AG08395 (cell line): ENCODE measurements at places on chromosomes 4 and X.

DNA sequence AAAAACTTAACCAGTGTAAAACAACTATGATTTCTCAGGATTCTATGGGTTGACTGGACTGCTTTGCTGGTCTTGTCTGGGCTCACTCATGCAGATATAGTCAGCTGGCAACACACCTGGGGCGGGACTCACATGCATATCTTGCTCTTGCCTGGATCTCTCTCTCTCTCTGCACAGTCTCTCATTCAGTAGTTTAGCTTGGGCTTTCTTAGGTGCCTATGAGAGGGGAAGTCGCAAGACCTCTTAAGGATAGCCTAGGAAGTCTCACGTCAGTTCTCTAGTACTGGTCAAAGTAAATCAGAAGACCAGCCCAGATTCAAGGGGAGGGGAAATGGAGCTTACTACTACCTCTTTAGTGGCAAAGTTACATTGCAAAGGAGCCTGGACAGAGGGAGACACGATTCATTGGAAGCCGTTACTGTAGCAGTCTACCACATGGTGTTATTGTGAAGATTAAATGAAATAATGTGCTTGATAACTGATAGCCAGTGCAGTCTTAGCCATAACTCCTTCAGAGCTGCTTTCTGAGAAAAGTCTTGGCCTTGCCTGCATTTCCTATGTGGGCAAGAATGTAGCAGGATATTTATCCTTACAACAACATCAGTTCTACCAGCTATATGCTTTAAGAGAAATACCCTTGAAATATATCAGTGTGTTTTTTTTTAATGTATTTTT lies 2.1 kb downstream of the COPS4 start:
- no peak for DNase-seq

DNA sequence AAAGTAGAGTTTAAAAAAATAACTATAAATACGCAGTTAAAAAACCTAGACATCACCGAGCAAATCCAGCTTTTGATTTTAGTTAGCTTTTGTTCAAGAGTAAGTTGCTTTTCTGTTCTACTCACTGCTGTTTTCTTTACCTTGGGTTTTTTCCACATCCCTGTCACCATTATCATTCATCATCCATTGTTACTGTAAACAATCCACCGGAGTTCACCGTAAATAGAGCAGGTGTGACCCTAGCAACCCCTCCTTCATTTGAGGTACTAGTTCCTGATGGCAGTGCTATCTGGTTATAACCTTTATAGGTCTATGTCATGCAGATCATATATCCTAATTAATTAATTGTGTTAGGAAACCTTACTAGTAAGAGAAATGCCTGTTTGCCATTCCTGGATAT lies 43.0 kb upstream of the TEX13D start:
- DNase-seq, result no peak

- DNase-seq, result no peak
Measured at GRCh38 chrX:6959006-6959405, 188.5 kb upstream of the STS start.

DNA sequence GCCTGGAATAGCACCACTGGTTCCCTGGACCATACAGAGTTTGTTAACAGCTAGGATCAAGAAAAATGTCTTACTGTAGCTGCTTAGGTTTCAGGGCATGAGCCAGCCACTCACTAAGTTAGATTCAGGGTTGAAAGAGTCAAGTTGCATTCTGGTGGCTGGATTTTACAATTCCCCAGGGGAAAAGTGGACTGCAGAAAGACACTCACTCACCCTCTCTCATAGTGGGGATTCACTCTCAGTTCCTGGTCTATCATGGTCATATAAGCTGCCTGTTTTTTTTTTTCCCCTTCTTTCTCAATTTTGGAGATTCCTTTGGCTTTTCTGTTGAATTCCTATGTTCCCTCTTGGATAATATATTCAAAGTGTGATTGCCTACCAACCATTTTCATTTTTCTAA lies 744.2 kb upstream of the GRIA3 start:
- peak; percentile 17 for DNase-seq

DNA sequence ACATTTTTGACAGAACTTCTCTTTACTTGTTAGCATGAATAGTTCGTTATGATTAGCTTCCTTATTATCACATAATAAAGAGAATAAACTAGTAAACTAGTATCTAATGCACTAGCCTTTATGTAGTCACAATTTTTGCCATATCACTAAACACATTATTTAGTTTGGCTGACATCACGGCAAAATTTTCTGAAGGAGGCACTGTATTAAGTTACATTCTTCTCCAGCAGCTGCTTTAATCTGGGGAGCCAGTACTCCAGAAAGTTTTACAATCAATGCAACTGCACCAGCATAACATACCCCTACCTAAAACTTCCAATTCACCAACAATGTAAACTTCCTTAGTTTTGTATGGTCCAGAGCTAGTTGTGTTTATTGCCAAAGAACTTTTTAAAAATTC lies 87.8 kb downstream of the FIP1L1 start:
- DNase-seq, result no peak

- DNase-seq, result no peak
Measured at GRCh38 chrX:153989973-153990655, 17.6 kb downstream of the TMEM187 start.

DNA sequence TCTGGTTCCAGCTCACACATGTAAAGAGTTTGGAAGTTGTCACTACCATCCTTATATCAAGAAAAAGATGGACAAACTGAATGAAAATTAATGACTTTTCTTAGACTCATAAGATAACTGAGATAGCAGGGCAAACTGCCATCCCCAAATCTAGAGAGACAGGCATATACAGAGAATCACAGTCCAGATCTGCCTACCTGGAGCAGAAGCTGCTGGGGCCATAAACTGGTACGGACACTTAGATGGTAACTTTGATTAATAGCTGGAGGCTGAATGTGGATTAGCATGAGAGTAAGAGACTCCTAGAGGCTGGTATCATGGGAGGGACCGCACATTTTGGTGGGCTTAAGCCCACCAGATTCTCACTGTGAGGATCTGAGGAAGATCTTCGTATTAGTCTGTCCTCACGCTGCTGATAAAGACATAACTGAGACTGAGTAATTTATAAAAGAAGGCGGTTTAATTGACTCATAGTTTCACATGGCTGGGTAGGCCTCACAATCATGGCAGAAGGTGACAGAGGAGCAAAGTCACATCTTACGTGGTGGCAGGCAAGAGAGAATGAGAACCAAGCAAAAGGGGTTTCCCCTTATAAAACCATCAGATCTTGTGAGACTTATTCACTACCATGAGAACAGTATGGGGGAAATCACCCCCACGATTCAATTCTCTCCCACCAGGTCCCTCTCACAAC lies 10.8 kb upstream of the POLA1 start:
- DNase-seq, result no peak
